Dermis microvascular lymphatic vessel endothelial cell (primary cell): ENCODE measurements at places on chromosomes 12 and 14.

- no peak for DNase-seq
Observed at GRCh38 chr14:32472512-32473463, 143.7 kb downstream of the AKAP6 start.

DNA sequence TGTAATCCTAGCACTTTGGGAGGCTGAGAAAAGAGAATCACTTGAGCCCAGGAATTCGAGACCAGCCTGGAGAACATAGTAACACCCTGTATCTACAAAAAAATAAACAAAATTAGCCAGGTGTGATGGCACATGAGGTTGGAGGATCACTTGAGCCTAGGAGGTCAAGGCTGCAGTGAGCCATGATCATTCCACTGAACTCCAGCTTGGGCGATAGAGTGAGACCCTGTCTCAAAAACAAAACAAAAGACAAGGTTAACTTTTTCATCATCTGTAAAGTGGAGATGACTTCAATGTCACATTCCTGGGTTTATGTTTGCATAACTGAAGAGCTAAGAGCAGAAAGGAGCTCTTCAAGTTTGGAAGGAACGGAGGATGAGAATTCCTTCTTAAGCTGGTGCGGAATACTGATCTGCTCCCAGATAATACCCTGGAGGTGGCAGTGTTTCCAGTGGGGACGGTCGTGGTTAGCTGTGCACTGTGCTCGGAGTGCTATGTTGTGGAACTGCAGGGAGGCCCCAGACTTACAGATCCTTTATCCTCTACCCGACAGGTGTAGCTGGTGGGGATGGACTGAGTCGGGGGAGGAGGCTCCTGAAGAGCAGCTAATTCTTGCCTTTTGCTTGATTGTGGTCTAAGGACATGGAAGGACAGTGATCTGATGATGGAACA lies 22.5 kb upstream of the BICD1 start:
- no peak for DNase-seq

GRCh38 chr14:42353315-42353714 lies 746.6 kb downstream of the LRFN5 start:
- DNase-seq = no peak

- DNase-seq = no peak
Observed at GRCh38 chr12:94863321-94864035, 140.0 kb downstream of the NDUFA12 start.

DNA sequence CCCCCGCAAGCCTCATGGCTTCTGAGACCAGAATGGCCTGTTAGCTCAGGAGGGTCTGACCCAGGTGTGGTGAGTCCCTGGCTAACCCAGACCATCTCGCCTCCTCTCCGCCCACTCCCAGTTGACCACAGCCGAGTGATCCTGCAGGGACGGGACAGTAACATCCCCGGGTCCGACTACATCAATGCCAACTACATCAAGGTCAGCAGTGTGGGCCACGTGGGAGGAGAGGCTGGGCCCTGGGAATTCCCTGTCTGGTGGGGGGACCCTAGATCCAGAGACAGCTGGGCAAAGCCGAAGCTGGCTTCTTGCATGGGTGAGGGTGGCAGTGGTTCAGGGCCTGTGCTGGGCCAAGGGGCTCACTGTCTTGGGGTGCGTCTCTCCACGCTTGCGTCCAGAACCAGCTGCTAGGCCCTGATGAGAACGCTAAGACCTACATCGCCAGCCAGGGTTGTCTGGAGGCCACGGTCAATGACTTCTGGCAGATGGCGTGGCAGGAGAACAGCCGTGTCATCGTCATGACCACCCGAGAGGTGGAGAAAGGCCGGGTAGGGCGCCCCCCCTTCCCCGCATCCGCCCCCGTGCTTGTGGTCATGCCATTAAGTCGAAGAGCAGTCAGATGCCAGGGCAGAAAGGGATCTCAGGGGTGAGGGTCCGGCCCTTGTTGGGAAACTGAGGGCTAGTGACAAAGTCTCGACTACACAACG lies 5.0 kb downstream of the PTPN6 start:
- no peak for DNase-seq

GRCh38 chr12:75606956-75607355 lies 95.5 kb upstream of the KRR1 start:
- DNase-seq = no peak

DNA sequence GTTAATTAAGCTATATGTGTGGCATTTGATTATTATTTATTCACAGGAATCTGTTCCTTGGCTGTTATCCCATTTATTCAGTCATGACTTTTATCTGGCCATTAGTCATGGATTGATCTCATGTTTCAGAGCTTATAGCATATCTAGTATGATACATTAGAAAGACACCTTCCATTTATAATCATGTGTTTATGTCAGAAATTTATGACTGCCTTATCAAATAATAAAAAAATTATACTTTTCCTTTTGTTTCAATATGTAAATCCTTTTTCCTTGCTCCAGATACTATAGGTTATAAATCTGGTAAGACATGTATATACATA lies 248.0 kb upstream of the PDE3A start:
- DNase-seq = no peak

- DNase-seq = no peak
Observed at GRCh38 chr14:100203962-100204834, 34.7 kb upstream of the YY1 start.

- DNase-seq = peak; percentile 3
Observed at GRCh38 chr14:87013583-87013982, 979.4 kb downstream of the GALC start.

- DNase-seq = no peak
Observed at GRCh38 chr14:89576960-89577359, 159.9 kb upstream of the FOXN3 start.

DNA sequence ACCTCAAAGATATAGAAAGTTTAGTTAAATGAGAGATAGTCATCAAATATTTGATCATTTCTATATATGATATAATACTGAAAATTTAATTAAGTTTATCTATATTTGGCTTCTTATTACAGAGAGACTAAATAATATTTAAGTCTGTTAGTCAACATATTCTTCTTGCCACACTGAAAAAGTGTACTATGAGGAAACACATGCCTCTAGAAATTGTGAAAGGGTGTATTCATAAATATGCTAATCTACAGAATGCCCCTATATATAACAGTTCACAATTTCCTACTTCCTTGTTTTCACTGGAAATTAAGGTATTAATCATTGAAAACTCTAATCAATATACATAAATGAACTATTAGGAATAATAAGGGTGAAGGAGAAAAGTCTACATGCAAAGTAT lies 31.4 kb upstream of the ETV6 start:
- DNase-seq = no peak

GRCh38 chr12:40648519-40648918 lies 43.7 kb upstream of the CNTN1 start:
- no peak for DNase-seq
